CD4-positive, alpha-beta T cell (primary cell): ENCODE measurements at places on chromosomes 5 and 9. TPM values are rescaled to one million over a fixed set of nuclear protein-coding genes. Genes with fewer than 3 reads are reported as not detected.

GRCh38 chr9:13090628-13091027 lies 188.9 kb downstream of the MPDZ start:
- no peaks in the 10 kb centered on the region for H3K27me3 ChIP-seq
- no peak for DNase-seq
- no peaks in the 10 kb centered on the region for H3K4me1 ChIP-seq
- no peak overlapping the region for H3K27ac ChIP-seq

DNA sequence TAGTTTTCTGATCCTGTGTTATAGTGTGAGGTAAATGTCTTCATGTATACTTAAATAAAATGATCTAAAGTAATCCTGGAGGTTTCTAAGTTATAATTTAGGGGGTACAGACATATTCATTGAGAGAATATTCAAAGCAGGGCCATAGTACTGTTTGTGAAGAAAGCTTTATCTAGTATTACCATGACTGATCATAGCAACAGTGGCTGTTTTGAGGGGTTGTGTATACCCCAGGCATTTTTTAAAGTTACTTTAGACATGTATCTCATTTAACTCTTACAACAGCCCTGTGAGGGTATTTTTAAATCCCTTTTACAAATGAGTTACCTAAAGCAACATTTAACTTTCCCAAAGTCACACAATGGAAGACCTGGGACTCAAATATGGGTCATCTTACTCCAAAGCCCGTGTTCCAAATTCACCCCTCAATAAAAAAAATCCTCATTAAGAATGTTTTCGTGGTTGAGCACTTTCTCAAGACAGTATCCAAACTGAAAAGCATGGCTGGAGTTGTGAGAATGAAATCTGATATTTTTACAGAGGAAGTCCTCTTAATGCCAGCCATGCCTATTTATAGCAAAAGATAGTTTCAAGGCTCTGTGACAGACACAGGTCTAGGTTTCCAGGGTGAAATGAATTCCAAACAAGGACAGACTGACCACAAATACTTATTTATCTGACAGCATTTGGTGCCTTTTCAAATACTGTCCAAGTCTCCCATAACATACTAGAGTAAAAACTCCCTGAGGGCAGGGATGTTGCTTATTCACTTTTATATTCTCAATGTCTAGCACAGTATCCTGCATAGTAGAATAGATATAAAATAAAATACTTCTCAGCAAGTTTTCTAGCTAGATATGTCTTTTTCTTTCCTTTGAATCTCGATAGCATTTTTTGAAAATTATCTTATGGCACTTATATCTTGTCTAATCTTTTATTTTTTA lies 10.4 kb downstream of the STOM start:
- H3K4me1 ChIP-seq: peaks cover 34% of the 10 kb centered on the region
- H3K27ac ChIP-seq: no peak overlapping the region
- H3K27me3 ChIP-seq: no peaks in the 10 kb centered on the region
- DNase-seq: no peak
- peaks cover 6% of the 10 kb centered on the region for H3K36me3 ChIP-seq

DNA sequence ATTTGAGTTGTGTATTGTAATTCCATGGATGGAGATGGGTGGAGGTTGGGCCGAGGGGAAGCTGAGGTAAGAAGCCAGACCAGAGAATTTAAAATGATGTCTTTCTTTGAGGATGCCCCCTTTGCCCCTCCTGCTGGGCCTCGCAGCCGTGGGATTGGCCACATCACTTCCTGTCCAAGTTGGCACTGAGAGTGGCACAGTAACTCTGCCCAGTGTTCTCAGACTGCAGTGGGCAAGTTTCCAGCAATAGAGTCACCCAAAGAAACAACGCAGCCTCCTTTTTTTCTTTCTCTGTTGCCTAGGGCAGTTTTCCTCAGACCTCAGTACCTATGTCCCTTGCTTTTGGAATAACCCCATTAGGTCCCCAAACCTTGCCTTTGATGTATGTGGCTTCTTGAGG lies 306.6 kb upstream of the DMRT1 start:
- no peaks in the 10 kb centered on the region for H3K36me3 ChIP-seq
- no peak overlapping the region for H3K4me3 ChIP-seq
- H3K4me1 ChIP-seq: peaks cover 6% of the 10 kb centered on the region
- H3K27me3 ChIP-seq: no peaks in the 10 kb centered on the region

- no peak overlapping the region for H3K4me3 ChIP-seq
- H3K27me3 ChIP-seq: no peaks in the 10 kb centered on the region
- H3K4me1 ChIP-seq: no peaks in the 10 kb centered on the region
- no peak for DNase-seq
- H3K36me3 ChIP-seq: no peaks in the 10 kb centered on the region
These were observed 50.8 kb downstream of the PLCXD3 start for GRCh38 chr5:41459557-41459956.

- DNase-seq: no peak
- no peaks in the 10 kb centered on the region for H3K36me3 ChIP-seq
- no peak overlapping the region for H3K27ac ChIP-seq
- H3K27me3 ChIP-seq: no peaks in the 10 kb centered on the region
These were observed 108.6 kb downstream of the ACER2 start for GRCh38 chr9:19517202-19517942.

DNA sequence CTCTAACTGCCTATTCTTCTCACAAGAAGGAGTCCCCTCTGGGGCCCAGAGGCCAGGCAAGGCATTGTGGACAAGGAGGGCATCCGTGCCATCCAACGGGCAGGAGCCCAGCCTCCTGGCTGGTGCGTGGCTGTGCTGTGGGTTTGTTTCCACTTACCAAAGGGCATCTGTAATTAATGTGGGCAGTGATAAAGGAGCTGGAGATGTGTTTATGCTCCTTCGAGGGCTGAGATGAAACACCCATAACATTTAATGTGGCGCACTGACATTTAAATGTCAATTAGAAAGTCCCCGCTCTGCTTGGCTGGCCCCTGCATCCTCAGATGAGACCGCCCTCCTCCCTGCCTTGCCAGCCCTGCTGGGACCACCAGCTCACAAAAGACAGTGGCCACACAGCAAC lies 57.1 kb downstream of the KCNIP1 start:
- no peaks in the 10 kb centered on the region for H3K27me3 ChIP-seq
- H3K36me3 ChIP-seq: no peaks in the 10 kb centered on the region
- no peaks in the 10 kb centered on the region for H3K4me1 ChIP-seq
- DNase-seq: no peak
- no peak overlapping the region for H3K27ac ChIP-seq

- no peaks in the 10 kb centered on the region for H3K4me1 ChIP-seq
- no peak for DNase-seq
- no peak overlapping the region for H3K27ac ChIP-seq
- no peaks in the 10 kb centered on the region for H3K27me3 ChIP-seq
- no peaks in the 10 kb centered on the region for H3K36me3 ChIP-seq
These were observed 628.8 kb downstream of the PDE4D start for GRCh38 chr5:59264639-59265245.

- H3K4me1 ChIP-seq: no peaks in the 10 kb centered on the region
- no peaks in the 10 kb centered on the region for H3K27me3 ChIP-seq
- H3K4me3 ChIP-seq: no peak overlapping the region
These were observed 33.7 kb downstream of the PAM start for GRCh38 chr5:102788788-102789187.

- no peaks in the 10 kb centered on the region for H3K27me3 ChIP-seq
- no peak for DNase-seq
These were observed 134.2 kb downstream of the ADAMTS2 start for GRCh38 chr5:179211068-179211467.

DNA sequence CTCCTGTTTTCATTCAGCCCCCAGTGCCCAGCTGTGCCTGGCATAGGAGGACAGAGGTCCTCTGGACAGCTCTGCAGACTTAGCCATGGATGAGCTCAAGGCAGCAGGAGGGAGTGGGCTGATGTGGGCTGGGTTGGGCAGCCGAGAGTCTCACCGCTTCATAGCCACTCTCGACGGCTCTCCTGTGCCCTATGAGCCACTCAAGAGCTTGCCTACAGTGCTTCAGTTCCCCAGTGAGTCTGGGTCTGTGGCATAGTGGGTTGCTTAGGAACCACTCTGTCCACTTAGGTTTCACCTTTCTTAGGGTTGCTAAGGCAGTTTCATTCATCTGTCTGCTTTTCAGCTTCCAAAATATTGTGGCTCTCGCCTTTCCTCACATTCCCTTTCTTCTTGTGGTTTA lies 296.8 kb downstream of the ICE1 start:
- H3K4me3 ChIP-seq: no peak overlapping the region
- no peak for DNase-seq
- H3K27me3 ChIP-seq: no peaks in the 10 kb centered on the region
- H3K27ac ChIP-seq: no peak overlapping the region

- peaks cover 15% of the 10 kb centered on the region for H3K4me1 ChIP-seq
- H3K27ac ChIP-seq: no peak overlapping the region
- H3K36me3 ChIP-seq: no peaks in the 10 kb centered on the region
- DNase-seq: no peak
- H3K27me3 ChIP-seq: peaks cover 6% of the 10 kb centered on the region
- H3K4me3 ChIP-seq: peak overlapping the region; percentile 80
These were observed 588 bp upstream of the ZBED3 start for GRCh38 chr5:77087484-77088261.

- no peaks in the 10 kb centered on the region for H3K4me1 ChIP-seq
- no peak for DNase-seq
- H3K27me3 ChIP-seq: no peaks in the 10 kb centered on the region
- H3K4me3 ChIP-seq: no peak overlapping the region
These were observed 112.2 kb downstream of the SCAMP1 start for GRCh38 chr5:78472469-78473106.

GRCh38 chr5:26940994-26941393 lies 97.4 kb downstream of the CDH9 start:
- DNase-seq: no peak
- no peak overlapping the region for H3K27ac ChIP-seq
- H3K27me3 ChIP-seq: no peaks in the 10 kb centered on the region
- H3K36me3 ChIP-seq: no peaks in the 10 kb centered on the region

GRCh38 chr9:91099436-91099835 lies 262.3 kb downstream of the AUH start:
- no peak overlapping the region for H3K27ac ChIP-seq
- no peak overlapping the region for H3K4me3 ChIP-seq
- H3K4me1 ChIP-seq: peaks cover 36% of the 10 kb centered on the region
- no peaks in the 10 kb centered on the region for H3K36me3 ChIP-seq

DNA sequence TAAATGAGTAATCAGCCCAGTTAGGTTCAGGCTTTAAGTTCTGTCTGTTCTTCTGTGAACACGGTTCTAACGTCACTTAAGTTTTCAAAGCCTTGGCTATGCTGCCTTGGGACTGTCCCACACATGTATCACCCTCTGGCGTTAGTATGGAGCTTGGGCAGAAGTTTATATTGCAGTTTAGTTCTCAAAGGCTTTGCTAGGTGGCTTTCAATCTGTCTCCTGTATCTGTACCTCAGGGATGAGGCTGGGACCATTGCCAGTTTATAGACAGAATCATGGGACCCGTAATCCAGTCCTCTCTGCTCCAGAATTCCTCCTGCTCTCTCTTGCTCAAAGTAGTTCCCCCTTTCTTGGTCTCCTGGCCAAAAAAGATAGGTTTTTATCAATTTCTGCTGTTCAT lies 12.1 kb downstream of the C9orf40 start:
- no peak for DNase-seq
- no peaks in the 10 kb centered on the region for H3K36me3 ChIP-seq
- no peak overlapping the region for H3K27ac ChIP-seq
- peaks cover 4% of the 10 kb centered on the region for H3K4me1 ChIP-seq

GRCh38 chr5:60143942-60144549 lies 250.5 kb upstream of the PDE4D start:
- H3K36me3 ChIP-seq: no peaks in the 10 kb centered on the region
- no peaks in the 10 kb centered on the region for H3K27me3 ChIP-seq
- no peaks in the 10 kb centered on the region for H3K4me1 ChIP-seq
- no peak for DNase-seq
- H3K27ac ChIP-seq: no peak overlapping the region
- no peak overlapping the region for H3K4me3 ChIP-seq

DNA sequence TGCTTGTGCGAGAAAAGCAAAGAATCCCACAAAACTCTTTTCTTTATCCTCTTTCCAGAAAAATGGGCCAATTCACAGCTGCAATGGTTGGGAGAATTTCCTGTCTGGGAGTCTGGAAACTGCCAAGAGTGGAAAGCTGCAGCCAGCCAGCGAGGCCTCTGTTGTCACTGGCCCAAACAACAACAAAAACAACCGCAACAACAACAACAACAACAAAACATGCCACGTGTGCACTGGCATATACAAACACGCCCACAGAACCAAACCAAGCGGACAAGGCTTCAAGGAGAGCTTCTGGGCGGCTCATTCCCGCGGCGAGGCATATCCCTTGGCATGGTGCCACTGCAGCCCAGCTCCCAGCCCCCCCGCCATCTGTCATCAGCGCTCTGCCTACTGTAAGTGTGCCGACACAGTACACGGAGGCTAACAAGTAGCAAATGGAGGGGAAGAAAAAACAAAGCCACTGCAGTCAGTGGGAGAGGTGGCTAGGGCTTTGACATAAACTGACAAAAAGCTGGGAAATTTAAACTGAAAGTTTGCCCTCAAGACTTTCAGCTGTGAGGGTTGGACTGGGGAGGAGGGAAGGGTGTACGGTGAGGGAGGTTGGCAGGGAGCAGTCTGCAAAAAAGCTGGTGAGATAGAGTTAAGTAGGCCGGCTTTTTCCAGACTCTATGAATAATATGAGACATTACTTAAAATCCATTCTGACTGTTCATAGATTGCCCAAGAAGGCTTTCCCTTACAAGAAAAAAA lies 165.0 kb upstream of the ZNF462 start:
- H3K4me1 ChIP-seq: no peaks in the 10 kb centered on the region
- no peak overlapping the region for H3K27ac ChIP-seq
- no peak for DNase-seq
- no peak overlapping the region for H3K4me3 ChIP-seq

DNA sequence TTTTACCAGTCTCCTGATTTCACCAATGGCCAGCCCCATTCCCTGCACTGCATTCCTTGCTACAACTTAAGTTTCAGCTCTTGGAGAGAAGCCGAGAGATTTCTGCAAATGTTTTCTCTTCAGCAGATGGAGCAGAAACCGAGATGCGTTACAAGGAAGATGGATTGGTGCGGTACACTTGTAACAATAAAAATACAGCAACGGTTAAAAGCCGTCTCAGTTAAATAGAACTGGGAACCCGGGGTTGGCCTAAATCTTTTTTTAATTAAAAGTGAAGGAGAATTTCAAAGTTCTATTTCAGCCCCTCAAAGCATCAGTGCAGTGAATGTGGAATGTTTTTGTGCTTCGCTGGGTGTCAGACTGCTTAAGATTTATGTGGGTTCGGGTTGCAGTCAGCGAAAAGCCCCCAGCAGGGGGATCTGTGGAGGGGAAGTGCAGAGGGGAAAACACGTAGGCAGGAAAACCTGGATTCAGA lies 19.8 kb downstream of the BRINP1 start:
- no peaks in the 10 kb centered on the region for H3K27me3 ChIP-seq
- no peak overlapping the region for H3K27ac ChIP-seq
- H3K36me3 ChIP-seq: no peaks in the 10 kb centered on the region
- no peak overlapping the region for H3K4me3 ChIP-seq

The C9orf50 gene
- total RNA-seq: not detected

The MCC gene
- total RNA-seq: 3.3 TPM

The EPB41L4A gene
- 0.08 TPM for total RNA-seq

The FEM1C gene
- total RNA-seq: 44.2 TPM

The RXRA gene
- 8.4 TPM for total RNA-seq

The BHMT gene
- total RNA-seq: not detected

The PRSS3 gene
- total RNA-seq: not detected

The HTR4 gene
- not detected for total RNA-seq

The BNC2 gene
- total RNA-seq: not detected

The SPATA9 gene
- total RNA-seq: not detected

The NR2F1-AS1 gene
- total RNA-seq: not detected
